ENCODE measurements at places on chromosomes 2 and 18. TPM values are rescaled to one million over a fixed set of nuclear protein-coding genes. Genes with fewer than 3 reads are reported as not detected.

GRCh38 chr18:35827275-35827902, 145.1 kb upstream of the RMP24 start:
- no peaks in the 10 kb centered on the region for H3K27me3 ChIP-seq
- DNase-seq, result no peak
- H3K4me3 ChIP-seq, result no peak overlapping the region
- H3K36me3 ChIP-seq, result no peaks in the 10 kb centered on the region
- no peaks in the 10 kb centered on the region for H3K4me1 ChIP-seq
- H3K27ac ChIP-seq, result no peak overlapping the region

- no peaks in the 10 kb centered on the region for H3K36me3 ChIP-seq
- no peaks in the 10 kb centered on the region for H3K4me1 ChIP-seq
- no peak overlapping the region for H3K27ac ChIP-seq
- DNase-seq, result no peak
- H3K27me3 ChIP-seq, result no peaks in the 10 kb centered on the region
- H3K4me3 ChIP-seq, result no peak overlapping the region
Observed at GRCh38 chr2:133415210-133415876, 152.9 kb downstream of the NCKAP5 start.

DNA sequence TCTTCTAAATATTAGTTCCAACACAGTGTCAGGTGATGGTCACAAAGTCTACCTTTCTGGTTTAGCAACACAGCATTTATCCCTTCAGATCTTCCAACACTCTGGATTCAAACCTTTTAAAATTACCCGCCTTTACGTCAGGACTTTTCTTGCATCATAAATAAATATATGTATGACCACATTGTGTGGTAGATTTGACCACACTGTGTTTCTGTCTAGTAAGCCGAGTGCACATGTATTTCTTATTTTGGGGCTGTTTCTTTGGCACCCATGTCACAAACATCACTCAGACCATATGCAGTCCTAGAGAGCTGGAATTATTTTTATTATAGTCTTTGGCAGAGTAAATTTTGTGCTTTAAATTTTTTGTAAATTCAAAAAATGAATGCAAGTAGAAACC, 172.1 kb downstream of the ANKRD44 start:
- H3K27me3 ChIP-seq, result no peaks in the 10 kb centered on the region
- no peak overlapping the region for H3K4me3 ChIP-seq
- no peak overlapping the region for H3K27ac ChIP-seq
- H3K4me1 ChIP-seq, result no peaks in the 10 kb centered on the region
- DNase-seq, result no peak

Gene MTLN
- 37.7 TPM for total RNA-seq

Gene CCDC74A
- total RNA-seq, result 0.13 TPM

Gene IL18RAP
- not detected for total RNA-seq

Gene RAB17
- 3.6 TPM for total RNA-seq
